Activated CD4-positive, alpha-beta memory T cell treated with anti-CD3 and anti-CD28 coated beads for 36 hours (primary cell): ENCODE measurements at places on chromosomes 1 and 21. TPM values are rescaled to one million over a fixed set of nuclear protein-coding genes. Genes with fewer than 3 reads are reported as not detected.

DNA sequence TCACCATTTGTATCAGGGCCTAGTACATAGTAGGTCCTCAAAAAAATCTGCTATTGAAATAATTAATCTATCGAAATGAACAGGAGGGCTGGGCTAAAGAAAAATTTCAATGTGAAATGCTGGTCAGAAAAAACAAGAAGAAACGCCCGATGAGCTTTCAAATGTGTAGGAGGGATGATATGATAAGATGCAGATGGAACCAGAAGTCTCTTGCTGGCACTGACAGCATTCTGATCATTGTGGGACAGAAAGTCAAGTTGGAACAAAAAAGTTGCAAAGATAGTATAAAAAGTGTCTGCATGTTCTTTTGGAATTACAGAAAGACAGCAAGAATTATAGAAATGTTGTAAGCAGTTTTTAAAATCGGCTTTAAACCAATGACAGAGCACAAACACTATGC, 11.1 kb downstream of the G0S2 start:
- DNase-seq, result no peak
- H3K27ac ChIP-seq, result peak overlapping the region; percentile 15
- H3K4me1 ChIP-seq, result peaks cover 42% of the 10 kb centered on the region
- no peaks in the 10 kb centered on the region for H3K27me3 ChIP-seq
- H3K4me3 ChIP-seq, result peak overlapping the region; percentile 2

GRCh38 chr1:167714098-167714438, 7.7 kb upstream of the MPZL1 start:
- H3K27ac ChIP-seq, result peak overlapping the region; percentile 93
- no peak for DNase-seq
- H3K4me3 ChIP-seq, result peak overlapping the region; percentile 80
- H3K4me1 ChIP-seq, result peaks cover 26% of the 10 kb centered on the region

DNA sequence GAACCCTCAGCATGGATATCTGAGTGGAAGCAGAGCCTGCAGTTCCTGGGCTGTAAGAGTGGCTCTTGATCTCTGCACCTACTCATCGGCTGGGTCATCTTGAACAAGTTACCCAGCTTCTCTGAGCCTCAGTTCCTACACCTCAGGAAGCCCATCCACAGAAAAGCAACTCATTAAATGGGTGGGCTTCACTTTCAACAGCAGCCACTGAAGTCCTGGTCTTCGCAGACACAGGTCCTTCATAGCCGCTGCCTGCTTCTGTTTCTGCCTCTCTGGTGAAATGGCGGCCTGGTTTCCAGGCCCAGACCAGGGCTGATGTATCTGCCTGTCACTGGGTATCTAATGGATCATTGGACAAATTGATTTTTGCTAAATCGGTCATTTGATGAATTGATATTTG, 571.4 kb downstream of the PTPRU start:
- H3K27ac ChIP-seq, result no peak overlapping the region
- H3K36me3 ChIP-seq, result no peaks in the 10 kb centered on the region

DNA sequence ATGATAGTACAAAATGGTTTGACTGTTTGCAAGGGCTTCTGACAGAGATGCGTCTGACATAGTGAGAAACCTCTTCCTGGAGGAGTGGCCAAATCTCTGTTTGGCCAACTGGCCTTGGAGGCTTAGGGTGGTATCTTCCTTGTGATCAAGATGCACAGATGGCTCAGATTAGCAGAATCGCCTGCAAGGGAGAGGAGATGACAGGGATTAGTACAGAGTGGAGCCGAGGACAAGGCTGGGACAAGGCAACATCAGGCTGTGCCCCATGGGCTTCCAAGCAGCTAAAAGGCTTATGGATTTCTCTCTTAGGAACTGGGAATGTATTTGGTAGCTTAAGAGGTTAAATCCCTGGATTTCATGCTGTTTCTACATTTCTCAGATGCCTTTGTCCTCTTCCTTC, 379.1 kb downstream of the SIPA1L2 start:
- peaks cover 28% of the 10 kb centered on the region for H3K27me3 ChIP-seq
- H3K4me1 ChIP-seq, result peaks cover 5% of the 10 kb centered on the region
- no peaks in the 10 kb centered on the region for H3K36me3 ChIP-seq
- no peak overlapping the region for H3K27ac ChIP-seq
- DNase-seq, result no peak
- H3K4me3 ChIP-seq, result no peak overlapping the region

DNA sequence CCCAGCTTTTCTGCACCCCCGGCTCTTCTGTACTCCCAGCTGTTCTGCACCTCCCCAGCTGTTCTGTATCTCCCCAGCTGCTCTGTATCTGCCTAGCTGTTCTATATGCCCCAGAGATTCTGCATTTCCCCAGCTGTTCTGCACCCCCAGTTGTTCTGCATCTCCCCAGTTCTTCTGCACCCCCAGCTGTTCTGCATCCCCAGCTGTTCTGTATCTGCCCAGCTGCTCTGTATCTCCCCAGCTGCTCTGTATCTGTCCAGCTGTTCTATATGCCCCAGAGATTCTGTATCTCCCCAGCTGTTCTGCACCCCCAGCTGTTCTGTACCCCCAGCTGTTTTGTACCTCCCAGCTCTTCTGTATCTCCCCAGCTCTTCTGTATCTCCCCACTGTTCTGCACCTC, 41.1 kb downstream of the UMODL1 start:
- H3K27ac ChIP-seq, result no peak overlapping the region
- peaks cover 4% of the 10 kb centered on the region for H3K27me3 ChIP-seq
- H3K4me1 ChIP-seq, result peaks cover 13% of the 10 kb centered on the region
- H3K4me3 ChIP-seq, result no peak overlapping the region
- no peak for DNase-seq

DNA sequence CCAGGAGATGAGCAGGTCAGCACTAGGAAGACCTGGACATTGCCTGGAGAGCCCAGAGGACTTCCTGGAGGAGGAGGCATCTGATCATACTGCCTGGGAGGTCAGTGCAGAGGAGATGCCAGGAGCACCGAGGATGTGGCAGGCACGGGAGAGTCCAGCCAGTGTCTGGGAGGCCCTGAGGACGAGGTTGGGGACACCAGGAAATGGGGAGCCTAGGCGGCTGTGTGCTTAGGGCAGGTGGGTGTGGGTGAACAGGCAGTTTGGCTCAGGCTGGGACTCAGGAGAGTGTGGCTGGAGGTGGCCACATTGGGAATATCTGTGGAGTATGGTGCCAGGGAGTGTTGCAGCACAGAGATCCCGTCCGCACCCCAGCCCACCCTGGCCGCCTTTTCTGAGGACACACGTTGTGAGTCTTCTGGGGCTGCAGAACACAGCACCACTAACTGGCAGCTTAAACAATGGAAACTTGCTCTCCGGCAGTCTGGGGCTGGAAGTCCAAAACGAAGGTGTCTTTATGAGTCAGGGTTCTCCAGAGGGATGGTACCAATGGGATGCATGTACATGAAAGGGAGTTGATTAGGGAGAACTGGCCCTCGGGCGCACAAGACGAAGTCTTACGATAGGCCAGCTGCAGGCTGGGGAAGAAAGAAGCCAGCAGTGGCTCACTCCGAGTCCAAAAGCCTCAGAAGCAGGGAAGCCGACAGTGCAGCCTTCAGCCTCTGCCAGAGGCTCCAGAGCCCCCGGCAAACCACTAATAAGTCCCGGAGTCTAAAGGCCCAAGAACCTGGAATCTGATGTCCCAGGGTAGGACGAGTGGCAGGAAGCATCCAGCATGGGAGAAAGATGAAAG, 58.0 kb downstream of the FAAP20 start:
- no peaks in the 10 kb centered on the region for H3K27me3 ChIP-seq
- H3K27ac ChIP-seq, result no peak overlapping the region
- no peaks in the 10 kb centered on the region for H3K36me3 ChIP-seq
- H3K4me1 ChIP-seq, result peaks cover 25% of the 10 kb centered on the region
- no peak overlapping the region for H3K4me3 ChIP-seq
- DNase-seq, result no peak

INSRR gene
- total RNA-seq, result 0.05 TPM

CD53 gene
- 246 TPM for total RNA-seq
